ENCODE measurements at places on chromosomes 4 and X. TPM values are rescaled to one million over a fixed set of nuclear protein-coding genes. Genes with fewer than 3 reads are reported as not detected.

GRCh38 chr4:113316879-113317278 lies 267.4 kb downstream of the ANK2 start:
- DNase-seq, result no peak

- DNase-seq, result no peak
Measured at GRCh38 chr4:155885666-155886065, 17.8 kb upstream of the TDO2 start.

Gene GYPE
- 1.3 TPM for total RNA-seq

- no peak for DNase-seq
Measured at GRCh38 chr4:87310691-87311335, 11.9 kb downstream of the HSD17B13 start.

DNA sequence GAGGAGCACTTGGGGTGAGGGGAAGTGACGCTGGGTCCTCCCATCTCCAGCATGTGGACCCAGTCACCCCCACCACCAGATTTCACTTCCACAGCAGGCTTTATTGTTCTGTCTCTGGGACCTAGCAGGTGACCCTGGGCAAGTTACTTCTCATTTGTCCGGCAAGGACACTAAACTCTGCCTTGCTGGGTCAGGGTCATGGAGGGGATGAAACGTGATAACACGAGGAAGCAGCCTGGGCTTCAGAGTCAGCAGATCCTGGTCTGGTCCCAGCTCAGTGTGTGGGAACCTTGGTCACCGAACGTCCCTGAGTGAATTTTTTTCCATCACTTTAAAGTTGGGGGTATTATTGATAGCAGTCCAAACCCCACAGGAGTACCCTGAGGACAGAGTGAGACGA lies 3.9 kb downstream of the UBA1 start:
- no peak for DNase-seq

Gene MAGED1
- 35.7 TPM for total RNA-seq

Gene GRK4
- 1.3 TPM for total RNA-seq

GRCh38 chr4:158238575-158238974 lies 28.3 kb downstream of the TMEM144 start:
- no peak for DNase-seq

Gene CD38
- total RNA-seq, result 0.02 TPM

Gene ZCCHC13
- total RNA-seq, result not detected

DNA sequence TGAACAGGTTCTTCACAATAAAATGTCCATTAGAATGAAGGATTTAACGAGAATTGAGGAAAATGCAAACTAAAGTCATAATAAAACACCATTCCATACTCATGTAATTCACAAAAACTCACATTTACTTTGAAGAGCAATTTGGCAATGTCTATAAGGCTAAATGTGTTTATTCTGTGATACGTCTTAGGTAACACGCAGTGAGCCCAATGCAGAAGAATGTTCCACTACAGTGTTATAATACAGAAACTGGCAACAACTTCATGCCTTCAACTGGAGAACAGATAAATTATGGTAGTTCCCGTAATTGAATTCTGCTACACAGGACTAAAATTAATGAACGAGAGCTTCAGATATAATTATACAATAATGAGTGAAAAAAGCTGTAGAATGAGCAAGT lies 17.4 kb downstream of the ADH5 start:
- DNase-seq, result no peak

- DNase-seq, result no peak
Measured at GRCh38 chr4:166941629-166942028, 292.7 kb downstream of the SPOCK3 start.

- DNase-seq, result no peak
Measured at GRCh38 chrX:15498741-15499140, 1.9 kb upstream of the BMX start.

Gene FRG2
- not detected for total RNA-seq

GRCh38 chr4:89300499-89300898 lies 7.1 kb downstream of the GPRIN3 start:
- DNase-seq, result no peak

GRCh38 chrX:31603411-31604120 lies 531.7 kb upstream of the FTHL17 start:
- no peak for DNase-seq

Gene USP46
- total RNA-seq, result 10.9 TPM

DNA sequence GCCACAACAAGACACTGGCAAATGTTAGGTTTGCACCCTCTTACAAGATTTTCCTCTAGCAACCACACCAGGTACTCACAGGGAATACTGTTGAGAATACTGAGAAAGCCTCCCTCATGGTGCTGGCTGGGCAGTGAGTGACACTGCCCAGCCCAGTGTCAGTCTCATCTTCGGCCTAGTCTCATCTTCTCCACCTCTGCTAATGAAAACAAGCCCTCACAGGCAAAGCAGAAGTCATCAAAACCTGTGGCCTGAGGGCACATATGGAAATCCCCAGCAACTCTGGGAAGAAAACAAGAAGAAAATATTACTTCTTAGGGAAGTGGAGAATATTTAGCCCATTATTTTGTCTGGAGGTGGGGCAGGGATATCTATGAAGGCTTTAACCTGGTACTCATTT lies 7.9 kb upstream of the ADAM29 start:
- no peak for DNase-seq
